ENCODE measurements at places on chromosomes 12 and 14.
A peak's percentile ranks its signal among the peaks of the same experiment; 100 is the strongest.

DNA sequence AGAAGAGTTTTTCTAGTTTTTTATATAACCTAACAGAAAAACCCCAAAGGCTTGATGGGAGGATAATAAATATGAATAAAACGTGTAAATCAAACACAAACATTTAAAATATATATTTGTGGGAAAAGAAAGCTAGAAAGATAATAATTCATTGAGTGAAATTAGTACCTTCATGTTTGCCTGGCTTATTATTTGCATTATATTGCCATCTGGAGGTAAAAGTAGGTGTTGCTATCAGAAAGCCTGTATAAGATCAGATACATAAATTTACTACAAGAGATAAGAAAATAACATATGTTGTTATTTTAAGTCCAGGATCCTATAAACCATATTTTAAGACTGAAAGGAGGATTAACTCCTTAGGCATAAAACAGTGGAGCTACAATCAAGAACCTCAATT lies 77.7 kb downstream of the NTS start:
- no peak for DNase-seq

DNA sequence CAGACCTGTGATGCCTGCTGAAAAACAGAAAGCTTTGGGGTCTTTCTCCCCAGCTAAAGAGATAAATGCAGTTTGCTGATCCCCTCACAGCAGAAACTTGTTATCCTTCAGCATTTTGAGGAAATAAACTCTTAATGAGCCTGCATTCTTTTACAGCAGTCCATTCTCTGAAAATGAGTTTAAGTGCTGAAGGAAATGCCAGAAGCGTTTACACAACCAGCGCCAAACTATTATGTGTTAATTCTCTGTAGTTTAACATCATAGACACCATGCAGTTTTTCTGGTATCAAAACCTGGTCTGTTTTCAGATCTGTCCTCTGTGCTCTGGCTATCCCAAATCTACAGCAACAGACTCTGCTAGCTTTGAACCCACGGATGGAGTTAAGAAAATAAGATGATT lies 291.3 kb downstream of the NPAS3 start:
- DNase-seq: no peak

GRCh38 chr12:103930787-103931735 lies 851 bp downstream of the HSP90B1 start:
- no peak for DNase-seq

GRCh38 chr14:75771595-75771994 lies 110.5 kb downstream of the TTLL5 start:
- no peak for DNase-seq

DNA sequence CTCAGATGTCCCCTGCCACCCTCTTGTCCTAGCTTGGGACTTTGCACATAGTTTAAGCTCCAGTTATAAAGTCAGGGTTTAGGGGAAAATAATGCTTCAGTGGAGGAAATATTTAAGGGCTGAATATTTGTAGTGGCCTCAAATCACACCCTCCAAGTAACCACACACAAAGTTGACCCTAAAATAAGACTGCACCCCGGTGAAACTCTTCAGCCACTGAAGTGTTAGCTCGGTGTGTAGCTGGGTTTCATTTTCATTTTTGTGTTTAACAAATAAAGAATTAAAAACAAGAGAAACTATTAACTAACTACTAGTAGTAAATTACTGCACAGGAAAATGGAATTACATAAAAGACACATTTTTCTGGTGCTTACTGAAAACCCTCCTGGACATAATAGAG lies 14.8 kb upstream of the BCL11B start:
- DNase-seq: no peak

GRCh38 chr14:103765526-103765925 lies 49.9 kb downstream of the ZFYVE21 start:
- DNase-seq: no peak

- no peak for DNase-seq
Observed at GRCh38 chr12:78645956-78646355, 218.6 kb upstream of the SYT1 start.

- DNase-seq: no peak
Observed at GRCh38 chr12:96669786-96670185, 180.4 kb downstream of the CFAP54 start.

- peak; percentile 90 for DNase-seq
Observed at GRCh38 chr12:112418608-112419296, at the start of gene PTPN11. Gene PTPN11, plus strand, starts transcription at chr12:112418947. Its CDS starts 165 bp downstream, at chr12:112419112.

GRCh38 chr12:51351913-51352532 lies 5.5 kb upstream of the CELA1 start:
- DNase-seq: no peak

GRCh38 chr12:100123316-100124095 lies 19.2 kb downstream of the BLTP3B start:
- no peak for DNase-seq

GRCh38 chr12:86669010-86669409 lies 412.8 kb upstream of the MGAT4C start:
- no peak for DNase-seq

DNA sequence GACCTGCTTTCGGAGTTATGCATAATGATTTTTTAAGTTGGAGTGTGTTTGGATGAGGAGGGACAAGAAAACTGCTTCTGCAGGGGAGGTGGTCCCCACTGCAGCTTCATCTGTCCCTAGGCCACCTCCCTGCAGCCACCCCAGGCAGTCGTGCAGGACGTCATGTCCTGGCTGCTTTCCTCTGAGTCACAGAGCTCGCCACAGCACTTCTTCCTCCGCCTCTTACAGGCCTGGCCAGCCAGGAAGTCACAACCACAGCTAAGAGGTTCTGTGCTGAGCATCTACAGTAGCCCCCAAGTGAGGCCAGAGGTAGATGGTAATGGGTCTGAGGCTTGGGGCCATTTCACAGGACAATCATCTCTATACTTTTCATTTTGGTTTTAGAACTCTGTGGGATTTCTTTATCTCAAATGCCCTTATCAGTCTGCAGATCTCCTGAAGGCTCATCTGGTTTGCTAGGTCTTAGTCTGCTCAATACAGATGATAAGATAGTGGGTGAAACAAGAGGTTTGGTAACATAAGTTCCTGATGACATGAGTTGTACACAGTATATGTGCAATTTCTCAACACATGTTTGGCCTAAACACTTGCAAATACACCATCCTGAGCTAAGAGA lies 106.4 kb downstream of the ARF6 start:
- peak; percentile 55 for DNase-seq
